ENCODE measurements at places on chromosomes 11 and 22.

- DNase-seq = no peak
Measured at GRCh38 chr22:25406510-25407210, 157.8 kb upstream of the GRK3 start.

GRCh38 chr11:126415128-126415527 is 59.6 kb downstream of the ST3GAL4 start:
- no peak for DNase-seq

DNA sequence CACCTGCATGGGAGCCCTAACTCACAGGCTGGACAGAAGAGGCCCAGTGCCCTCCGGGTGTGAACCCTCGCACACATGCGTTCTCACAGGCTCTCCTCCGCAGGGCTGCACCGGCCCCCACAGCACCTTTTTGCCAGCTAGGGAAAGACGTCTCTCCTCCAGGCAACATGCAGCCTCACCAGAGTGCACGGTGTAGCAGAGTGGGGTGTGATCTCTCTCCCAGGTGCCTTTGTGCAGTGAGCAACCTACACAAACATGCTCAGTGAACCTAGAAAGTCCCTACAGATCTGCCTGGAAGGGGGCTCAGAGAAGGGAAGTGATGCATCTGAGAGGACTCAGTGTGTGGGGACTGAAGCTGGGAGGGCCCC is 3.7 kb upstream of the CARNS1 start:
- no peak for DNase-seq

DNA sequence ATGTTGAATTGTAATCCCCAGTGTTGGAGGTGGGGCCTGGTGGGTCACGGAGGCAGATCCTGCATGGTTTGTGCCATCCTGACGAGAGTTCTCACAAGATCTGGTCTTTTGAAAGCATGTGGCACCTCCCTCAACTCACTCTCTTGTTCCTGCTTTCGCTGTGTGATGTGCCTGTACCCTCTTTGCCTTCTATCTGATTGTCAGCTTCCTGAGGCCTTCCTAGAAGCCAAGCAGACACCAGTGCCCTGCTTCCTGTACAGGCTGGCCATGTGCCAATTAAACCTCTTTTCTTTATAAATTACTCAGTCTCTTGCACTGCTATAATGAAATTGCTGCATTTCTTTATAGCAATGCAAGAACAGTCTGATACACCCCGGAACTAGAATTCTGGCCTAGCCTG is 13.1 kb downstream of the PTPN5 start:
- DNase-seq = no peak

DNA sequence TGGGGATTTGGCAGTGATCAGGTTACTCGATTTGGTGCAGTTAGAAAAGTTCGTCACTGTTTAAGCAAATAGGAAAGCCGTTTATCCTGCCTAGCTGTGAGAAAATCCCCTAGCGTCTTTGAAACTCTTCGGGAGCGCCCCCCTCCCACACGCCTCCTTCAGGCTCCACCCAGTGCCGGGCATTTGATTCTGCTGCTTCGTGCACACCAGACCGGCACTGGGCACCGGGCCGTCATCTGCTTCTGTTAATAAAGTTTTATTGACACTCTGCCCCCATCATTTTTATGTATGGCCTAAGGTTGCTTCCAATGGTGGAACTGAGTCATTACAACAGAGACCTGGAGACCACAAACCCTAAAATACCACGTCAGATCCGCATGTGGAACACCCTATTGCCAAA is 50.9 kb downstream of the IGF2 start:
- DNase-seq = no peak

DNA sequence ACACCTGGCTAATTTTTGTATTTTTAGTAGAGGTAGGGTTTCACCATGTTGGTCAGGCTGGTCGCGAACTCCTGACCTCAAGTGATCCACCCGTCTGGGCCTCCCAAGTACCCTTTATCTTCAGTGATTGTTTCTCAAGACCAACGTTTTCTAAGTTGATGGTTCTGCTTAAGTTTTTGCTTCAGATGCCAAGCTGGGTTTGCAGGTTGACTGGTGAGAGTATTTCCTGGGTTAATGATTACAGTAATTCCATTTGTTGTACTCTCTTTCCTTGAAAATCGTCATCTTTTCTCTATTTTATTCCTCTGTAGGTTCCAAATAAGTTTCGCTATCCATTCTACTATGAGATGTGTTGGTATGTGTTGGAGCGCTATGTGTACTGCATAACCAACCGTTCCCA is 38.5 kb upstream of the GRK2 start:
- DNase-seq = no peak

DNA sequence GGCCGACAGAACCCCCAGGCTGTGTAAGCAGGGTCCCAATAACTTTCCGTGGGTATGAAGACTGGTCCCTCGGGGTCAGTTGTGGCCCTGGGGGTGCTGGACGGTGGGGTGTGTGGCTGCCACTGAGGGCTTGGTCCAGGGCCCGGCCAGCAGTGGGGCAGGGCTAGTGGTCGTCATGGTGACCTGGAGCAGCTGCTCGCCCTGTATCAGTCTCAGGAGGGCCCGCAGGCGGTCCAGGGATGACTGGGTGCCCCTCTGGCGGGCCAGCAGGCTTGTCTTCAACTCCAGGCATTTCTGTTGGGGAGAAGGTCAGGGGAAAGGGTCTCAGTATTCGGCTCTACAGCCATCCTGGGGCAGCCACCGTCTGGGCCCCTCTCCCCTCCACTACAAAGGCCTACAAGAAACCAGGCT is 126.8 kb downstream of the PHF21B start:
- no peak for DNase-seq

DNA sequence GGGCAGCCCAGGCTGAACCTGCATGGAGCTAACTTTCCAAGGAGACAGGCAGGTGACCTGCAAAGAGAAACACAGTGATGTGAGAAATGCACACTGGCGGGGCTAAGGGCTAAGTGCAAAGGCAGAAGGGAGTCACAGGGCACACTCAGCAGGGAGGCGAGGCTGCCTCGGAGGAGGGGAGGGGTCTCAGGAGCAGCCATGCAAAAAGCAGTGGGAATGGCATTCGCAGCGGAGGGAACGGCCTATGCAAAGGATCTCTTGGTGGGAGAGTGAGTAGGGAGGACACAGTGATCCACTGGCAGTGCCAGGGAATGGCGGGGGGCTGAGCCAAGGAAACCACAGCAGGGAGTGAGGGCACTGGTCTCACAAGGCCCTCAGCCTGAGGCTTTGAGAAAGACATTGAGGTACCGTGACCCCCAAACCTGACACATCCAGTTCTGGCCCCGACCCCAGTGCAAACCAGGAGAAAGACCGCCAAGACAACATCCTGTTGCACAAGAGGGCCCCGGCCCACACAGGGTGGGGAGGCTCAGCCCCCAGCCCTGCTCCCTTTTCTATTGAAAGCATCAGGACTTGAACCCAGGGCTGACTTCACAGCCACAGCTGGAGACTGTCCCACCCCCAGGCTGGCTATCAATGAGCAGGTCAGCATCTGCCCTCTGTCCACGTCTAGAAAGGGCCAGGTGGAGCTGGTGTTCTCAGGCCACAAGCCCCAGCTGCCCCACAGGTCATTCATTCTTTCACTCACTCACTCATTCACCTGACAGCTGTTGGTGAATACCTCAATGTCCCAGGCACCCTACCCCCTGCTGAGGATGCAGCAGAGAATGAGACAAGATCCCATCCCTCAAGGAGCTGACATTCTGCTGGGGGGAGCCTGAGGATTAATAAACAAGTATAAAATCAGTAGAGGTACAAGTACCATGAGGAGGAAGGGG is 50.7 kb downstream of the IGLL1 start:
- no peak for DNase-seq

DNA sequence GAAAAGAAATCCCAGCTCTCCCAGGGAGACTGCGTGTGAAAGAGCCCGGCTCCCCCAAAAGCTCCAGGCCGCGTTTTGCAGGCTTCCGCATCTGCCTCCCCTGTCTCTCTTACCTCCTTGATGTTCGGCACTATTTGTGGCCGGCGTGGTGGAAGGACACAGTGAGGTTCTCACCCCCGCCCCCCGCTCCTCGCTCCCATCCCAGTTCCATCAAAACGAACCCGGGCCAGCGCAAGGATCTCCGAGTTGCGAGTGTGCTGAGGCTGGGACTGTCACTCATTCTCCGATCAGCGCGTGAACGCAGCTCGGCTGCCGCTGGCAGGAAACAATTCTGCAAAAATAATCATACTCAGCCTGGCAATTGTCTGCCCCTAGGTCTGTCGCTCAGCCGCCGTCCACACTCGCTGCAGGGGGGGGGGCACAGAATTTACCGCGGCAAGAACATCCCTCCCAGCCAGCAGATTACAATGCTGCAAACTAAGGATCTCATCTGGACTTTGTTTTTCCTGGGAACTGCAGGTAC is at the start of gene NCAM1:
NCAM1 (plus strand) TSS at position 275 of the 523 bp plus-strand sequence.
- no peak for DNase-seq

DNA sequence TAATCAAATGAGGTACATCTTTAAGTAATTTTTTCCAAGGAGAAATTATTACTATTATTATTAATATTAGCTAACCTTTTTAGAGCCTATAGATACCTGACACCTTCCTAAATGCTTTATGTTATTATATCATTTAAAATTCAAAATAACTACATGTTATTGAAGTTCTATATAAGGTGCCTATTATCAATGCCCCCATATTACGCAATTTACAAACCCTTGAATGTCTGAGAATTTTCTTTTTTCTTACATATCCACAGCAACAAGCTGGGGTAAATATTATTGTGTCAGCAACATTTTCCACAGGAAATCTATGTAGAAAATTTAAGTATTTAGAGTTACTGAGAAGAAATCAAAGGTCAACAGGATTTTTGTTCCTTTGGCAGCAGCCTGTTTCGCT is 327.3 kb downstream of the NXPE2 start:
- no peak for DNase-seq

DNA sequence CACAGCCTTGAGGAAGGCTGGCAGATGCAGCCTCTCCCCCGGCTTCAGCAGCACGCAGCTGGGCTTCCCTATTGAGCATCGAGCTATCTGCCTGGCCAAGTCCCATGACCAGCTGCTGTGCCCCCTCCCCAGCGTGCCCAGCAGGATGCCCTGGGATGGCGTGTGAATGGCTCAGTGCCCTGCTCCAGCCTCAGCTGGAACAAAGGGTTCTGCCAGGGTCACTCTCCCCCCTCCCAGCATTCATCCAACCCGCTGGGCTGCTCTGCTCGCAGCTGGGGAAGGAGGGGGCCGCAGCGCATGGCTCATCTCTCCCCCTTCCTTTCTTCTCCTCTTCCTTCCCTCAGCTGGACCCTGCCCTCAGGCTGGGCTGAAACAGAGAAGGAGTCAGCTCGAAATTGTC is 14.5 kb downstream of the LRP4 start:
- no peak for DNase-seq

DNA sequence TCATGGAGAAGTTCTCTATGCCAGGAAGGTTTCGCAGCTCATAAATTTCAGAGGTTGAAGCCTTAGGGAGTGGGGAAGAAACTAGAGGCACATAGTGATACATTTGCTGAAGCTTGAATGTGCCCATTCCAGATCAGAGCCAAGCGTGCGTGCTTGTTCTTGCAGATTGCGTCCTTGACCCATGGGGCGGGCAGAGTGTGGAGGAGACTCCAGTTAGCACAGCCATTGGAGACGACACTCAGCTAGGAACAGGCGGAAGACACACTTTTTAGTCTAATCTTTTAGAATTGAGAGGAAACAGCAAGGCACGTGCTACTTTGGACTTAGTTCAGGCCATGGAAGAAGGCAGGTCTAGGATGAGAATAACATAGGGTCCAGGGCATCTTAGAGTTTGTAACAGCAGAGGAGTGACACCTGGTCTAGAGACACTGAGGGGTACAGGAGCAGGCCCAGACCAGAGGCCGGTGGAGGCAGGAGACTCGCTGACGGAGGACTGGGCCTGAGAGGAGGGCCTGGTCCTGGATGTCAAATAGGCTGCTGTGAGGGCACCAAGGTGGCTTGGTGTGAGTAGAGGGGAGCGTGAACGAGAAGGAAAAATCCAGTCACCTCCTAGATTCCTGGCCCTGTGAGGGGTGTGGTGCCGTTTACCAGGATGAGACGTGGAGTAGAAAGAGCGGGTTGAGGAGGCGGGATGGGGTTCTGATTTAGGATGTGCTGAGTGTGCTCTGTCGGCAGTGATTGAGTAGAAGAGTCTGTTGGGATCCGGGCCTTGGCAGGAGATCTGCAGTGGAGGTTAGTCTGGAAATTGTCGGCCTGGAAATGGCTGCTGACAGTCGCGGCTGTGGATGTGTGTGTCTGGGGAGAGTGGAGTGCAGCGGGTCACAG is 154.7 kb downstream of the TBC1D22A start:
- no peak for DNase-seq

GRCh38 chr11:123566852-123567251 is 87.6 kb downstream of the SCN3B start:
- no peak for DNase-seq

DNA sequence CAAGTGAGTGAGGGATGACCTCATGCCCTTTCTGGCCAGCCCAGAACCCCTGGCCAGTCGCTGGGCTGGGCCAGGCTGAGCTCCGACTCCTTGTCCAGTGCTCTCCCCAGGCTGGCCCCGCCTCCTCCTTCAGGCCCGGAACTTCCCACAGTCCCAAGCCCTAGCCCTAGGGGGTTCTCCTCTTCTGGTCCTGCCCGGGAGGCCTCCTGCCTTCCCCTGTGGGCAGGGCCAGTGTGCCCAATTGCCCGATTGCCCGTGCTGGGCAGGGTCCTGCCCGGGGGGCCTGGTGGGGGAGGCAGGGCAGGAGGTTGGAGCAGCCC is 4.2 kb downstream of the TCIRG1 start:
- DNase-seq = no peak

DNA sequence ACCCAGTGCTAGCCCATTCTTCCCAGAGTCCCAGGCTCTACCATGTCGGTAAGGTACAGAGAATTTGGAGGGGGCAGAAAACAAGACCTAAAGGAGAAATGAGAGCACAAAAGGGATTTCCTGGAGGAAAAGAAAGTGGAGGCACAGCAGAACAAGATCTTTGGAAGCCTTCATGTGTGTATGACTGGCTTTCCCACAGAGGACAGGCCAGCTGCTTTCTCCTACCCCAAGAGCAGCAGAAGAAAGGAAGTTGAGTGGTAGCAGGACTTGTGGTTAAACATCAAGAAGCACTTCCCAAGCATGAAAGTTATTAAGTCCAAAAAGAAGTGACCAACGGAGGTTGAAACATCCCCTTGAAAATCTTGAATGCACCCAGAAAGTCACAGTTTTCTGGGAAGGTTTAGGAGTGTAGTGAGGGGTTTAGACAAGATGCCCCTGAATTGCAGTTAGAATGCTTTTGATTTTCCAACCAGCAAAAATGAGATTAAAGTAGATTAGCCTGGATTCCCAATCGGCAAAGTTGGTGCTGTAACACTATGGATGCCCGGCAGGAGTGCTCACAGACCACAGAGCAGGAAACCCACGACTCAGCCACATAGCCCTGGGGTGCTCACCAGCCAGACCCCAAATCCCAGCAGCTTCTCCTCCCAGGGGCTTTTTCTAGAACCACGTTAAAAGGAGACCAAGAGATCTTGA is 608 bp downstream of the TMPRSS13 start:
- DNase-seq = no peak

- DNase-seq = no peak
Measured at GRCh38 chr11:92166335-92166734, 58.3 kb upstream of the FAT3 start.
